ENCODE measurements at places on chromosomes 2 and 18. TPM values are rescaled to one million over a fixed set of nuclear protein-coding genes. Genes with fewer than 3 reads are reported as not detected.

Gene UGT1A8
- not detected for polyA plus RNA-seq

Gene PCARE
- polyA plus RNA-seq, result not detected

Gene NRP2
- polyA plus RNA-seq, result 10.2 TPM

Gene NMUR1
- 0.24 TPM for polyA plus RNA-seq

Gene IL1RL2
- polyA plus RNA-seq, result 0.14 TPM

Gene NT5C1B
- polyA plus RNA-seq, result not detected

Gene CYBRD1
- polyA plus RNA-seq, result 8.0 TPM

Gene GKN2
- not detected for polyA plus RNA-seq

Gene GCFC2
- 7.1 TPM for polyA plus RNA-seq

Gene GMCL1
- 7.9 TPM for polyA plus RNA-seq

Gene CREB1
- 16.0 TPM for polyA plus RNA-seq

All from brain (organoid and tissue), 16 donors.